ENCODE measurements at places on chromosomes 7 and 10. TPM values are rescaled to one million over a fixed set of nuclear protein-coding genes. Genes with fewer than 3 reads are reported as not detected.

The PRKG1 gene
- not detected for polyA plus RNA-seq

The POLR1F gene
- 30.9 TPM for polyA plus RNA-seq

The PON1 gene
- not detected for polyA plus RNA-seq

The KCNIP2 gene
- not detected for polyA plus RNA-seq

The C10orf67 gene
- polyA plus RNA-seq, result not detected

The UBTD1 gene
- 2.9 TPM for polyA plus RNA-seq

The STK31 gene
- 0.08 TPM for polyA plus RNA-seq

The CDK1 gene
- 0.15 TPM for polyA plus RNA-seq

The HOXA6 gene
- polyA plus RNA-seq, result not detected

The ANKRD61 gene
- 0.29 TPM for polyA plus RNA-seq

The SGCE gene
- polyA plus RNA-seq, result 0.43 TPM

The LEP gene
- not detected for polyA plus RNA-seq

The RASSF4 gene
- polyA plus RNA-seq, result 0.84 TPM

The SYT15B gene
- polyA plus RNA-seq, result not detected

The GSTO1 gene
- 141 TPM for polyA plus RNA-seq

The GJD4 gene
- not detected for polyA plus RNA-seq

The EIF5AL1 gene
- 0.06 TPM for polyA plus RNA-seq

The ASIC3 gene
- polyA plus RNA-seq, result not detected

The VWDE gene
- polyA plus RNA-seq, result 0.76 TPM

The NODAL gene
- not detected for polyA plus RNA-seq

The GDF10 gene
- 0.82 TPM for polyA plus RNA-seq

The ETV1 gene
- not detected for polyA plus RNA-seq

The TMEM140 gene
- 29.4 TPM for polyA plus RNA-seq

The MYL7 gene
- not detected for polyA plus RNA-seq

The MPP7 gene
- 46.8 TPM for polyA plus RNA-seq

The CYP26C1 gene
- polyA plus RNA-seq, result not detected

The PNLIPRP1 gene
- not detected for polyA plus RNA-seq

The NPC1L1 gene
- polyA plus RNA-seq, result not detected
